ENCODE measurements at places on chromosomes 16 and 17. TPM values are rescaled to one million over a fixed set of nuclear protein-coding genes. Genes with fewer than 3 reads are reported as not detected.

GRCh38 chr17:17870247-17870646 is 33.5 kb upstream of the SREBF1 start:
- H3K27me3 ChIP-seq = no peaks in the 10 kb centered on the region
- peaks cover 16% of the 10 kb centered on the region for H3K36me3 ChIP-seq
- no peak for DNase-seq
- H3K27ac ChIP-seq = no peak overlapping the region
- H3K4me1 ChIP-seq = peaks cover 4% of the 10 kb centered on the region
- no peak overlapping the region for H3K4me3 ChIP-seq

DNA sequence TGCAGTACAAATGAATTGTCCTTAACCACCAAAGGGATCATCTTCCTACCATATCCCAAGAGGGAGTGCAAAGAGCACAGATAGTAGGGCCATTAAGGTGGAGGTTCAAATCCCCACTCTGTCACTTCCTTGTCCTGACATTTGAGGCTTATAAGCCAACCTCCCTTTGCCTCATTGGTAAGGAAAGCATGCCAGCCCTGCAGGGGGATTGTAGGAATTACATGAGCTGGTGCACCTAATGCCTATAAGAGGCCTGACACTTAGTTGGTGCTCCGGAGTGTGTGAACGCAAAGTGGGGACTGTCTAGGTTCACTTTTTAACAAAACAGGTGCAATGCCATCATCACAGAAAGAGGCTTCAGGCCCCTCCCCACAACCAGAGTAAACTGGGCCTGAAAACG is 374.4 kb downstream of the SNX29 start:
- H3K4me3 ChIP-seq = no peak overlapping the region
- H3K27me3 ChIP-seq = no peaks in the 10 kb centered on the region
- no peaks in the 10 kb centered on the region for H3K4me1 ChIP-seq
- no peak for DNase-seq
- no peaks in the 10 kb centered on the region for H3K36me3 ChIP-seq

GRCh38 chr16:83802135-83802534 is 5.6 kb upstream of the HSBP1 start:
- H3K27ac ChIP-seq = no peak overlapping the region
- no peaks in the 10 kb centered on the region for H3K27me3 ChIP-seq
- H3K36me3 ChIP-seq = no peaks in the 10 kb centered on the region
- no peak overlapping the region for H3K4me3 ChIP-seq

DNA sequence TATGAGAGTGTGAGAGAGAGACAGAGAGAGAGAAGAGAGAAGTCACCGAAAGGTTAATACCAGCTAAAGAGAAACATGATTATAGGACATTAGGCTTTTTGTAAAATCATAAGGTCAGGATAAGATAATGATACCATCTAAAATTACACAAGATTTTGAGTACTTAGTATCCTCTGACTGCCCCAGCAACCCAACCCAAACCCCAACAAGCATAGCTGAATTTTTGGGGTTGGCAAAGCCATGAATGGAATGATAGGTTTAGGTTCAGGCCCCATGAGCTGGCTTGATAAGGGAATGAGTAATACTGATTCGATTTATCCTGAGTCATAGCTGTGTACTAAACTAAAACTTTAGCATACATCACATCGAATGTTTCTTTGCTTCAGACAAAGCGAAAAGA is 259.5 kb downstream of the IRX3 start:
- no peak overlapping the region for H3K27ac ChIP-seq

DNA sequence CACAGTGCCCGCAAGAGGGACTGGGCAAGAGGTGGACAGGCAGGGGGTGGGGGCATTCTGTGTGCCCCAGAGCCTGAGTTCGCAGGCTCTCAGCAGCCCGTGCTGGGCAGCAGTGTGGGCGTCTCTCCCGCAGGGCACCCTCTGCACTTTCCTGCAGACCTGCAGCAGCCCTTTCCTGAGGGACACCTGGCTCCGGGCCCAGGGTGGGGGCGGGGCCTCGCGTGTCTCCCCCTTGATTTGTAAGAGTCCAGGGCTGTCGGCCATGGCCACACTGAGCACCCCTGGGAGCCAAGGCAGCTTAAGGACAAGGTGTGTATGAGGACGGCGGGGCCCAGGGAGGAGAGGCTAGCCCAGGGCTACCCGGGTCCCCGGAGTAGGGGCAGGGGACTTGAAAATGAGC is 33.4 kb upstream of the SLC38A10 start:
- H3K36me3 ChIP-seq = no peaks in the 10 kb centered on the region
- DNase-seq = no peak
- H3K4me3 ChIP-seq = no peak overlapping the region
- H3K27me3 ChIP-seq = no peaks in the 10 kb centered on the region
- peak overlapping the region; percentile 22 for H3K27ac ChIP-seq
- peaks cover 33% of the 10 kb centered on the region for H3K4me1 ChIP-seq

GRCh38 chr16:81608523-81609209 is 164.1 kb downstream of the CMIP start:
- H3K4me1 ChIP-seq = peaks cover 37% of the 10 kb centered on the region
- H3K36me3 ChIP-seq = no peaks in the 10 kb centered on the region
- no peak for DNase-seq

DNA sequence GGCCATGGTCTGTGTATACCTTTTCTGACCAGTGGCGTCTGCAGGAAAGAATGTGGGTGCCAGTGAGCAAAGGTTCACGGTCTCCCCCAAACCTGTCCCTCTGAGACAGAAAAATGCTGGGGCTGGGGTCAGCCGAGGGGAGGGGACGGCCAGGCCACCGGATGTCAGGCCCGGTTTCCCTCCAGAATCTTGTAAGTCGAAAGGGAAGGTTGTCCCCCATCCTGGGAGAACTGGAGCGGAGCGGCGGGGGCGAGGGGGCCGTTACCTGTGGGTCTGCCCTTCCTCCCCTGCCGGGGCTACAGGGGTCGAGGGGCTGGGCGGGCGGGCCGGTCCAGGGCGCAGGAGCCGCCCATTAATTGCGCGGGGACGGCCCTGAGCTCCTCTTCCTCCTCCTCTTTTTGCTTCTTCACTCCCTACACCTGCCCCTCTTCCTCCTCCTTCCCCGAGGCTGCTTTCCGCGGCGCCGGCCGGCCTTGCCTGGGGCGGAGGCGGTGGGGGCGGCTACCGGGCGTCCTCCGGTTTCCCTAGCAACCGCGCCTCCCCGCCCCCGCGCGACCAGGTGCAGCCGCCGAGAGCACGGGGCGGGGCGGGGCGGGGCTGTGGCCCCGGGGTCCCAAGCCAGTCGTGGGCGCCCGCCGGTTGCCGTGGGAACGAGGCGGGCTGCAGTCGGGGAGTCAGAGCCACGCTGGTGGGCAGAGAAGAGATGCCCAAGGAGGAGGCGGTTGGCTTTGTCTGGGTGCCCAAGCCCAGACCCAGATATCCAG is at the start of gene MARCHF10:
MARCHF10 (minus strand) TSS at position 503 of the 764 bp plus-strand sequence. CDS start 6,579 bp downstream, outside the sequence.
- DNase-seq = no peak
- H3K27me3 ChIP-seq = no peaks in the 10 kb centered on the region
- H3K27ac ChIP-seq = no peak within 1 kb of the TSS
- peak within 1 kb of the TSS; percentile 40 for H3K4me3 ChIP-seq

DNA sequence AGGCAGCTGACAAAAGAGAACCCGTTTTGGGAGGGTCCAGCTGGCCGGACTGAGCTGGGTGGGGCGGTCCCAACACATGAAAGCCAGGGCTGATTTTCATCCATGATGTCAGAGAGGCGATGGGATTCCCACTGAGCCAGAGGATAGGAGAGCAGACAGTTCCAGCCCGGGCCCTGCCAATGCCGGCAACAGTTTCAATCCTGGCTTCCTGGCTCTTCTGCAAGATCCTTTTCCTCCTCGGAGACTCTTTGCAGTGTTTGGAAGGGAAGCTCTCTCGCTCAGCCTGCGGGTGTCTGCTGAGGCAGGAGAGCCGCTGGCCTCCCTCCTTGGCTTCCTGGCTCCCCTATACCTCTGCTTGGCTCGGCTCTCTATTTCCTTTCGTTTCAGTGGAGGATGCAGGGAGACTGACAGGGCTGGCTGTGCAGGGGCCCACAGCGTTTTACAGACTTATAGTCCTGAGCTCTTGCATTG is 145.5 kb upstream of the SOX9 start:
- H3K36me3 ChIP-seq = no peaks in the 10 kb centered on the region
- peak overlapping the region; percentile 38 for H3K4me3 ChIP-seq
- DNase-seq = no peak
- peaks cover 19% of the 10 kb centered on the region for H3K4me1 ChIP-seq
- peak overlapping the region; percentile 81 for H3K27ac ChIP-seq

Gene BCO1
- not detected for total RNA-seq

Gene CDK3
- total RNA-seq = 7.1 TPM

Gene CYGB
- 5.4 TPM for total RNA-seq
